NCI-H2081 (cell line): ENCODE measurements at places on chromosomes 3 and 15.

- DNase-seq, result no peak
Measured at GRCh38 chr3:85605066-85605465, 646.3 kb downstream of the CADM2 start.

GRCh38 chr3:44885618-44886017 lies 11.2 kb downstream of the TGM4 start:
- no peak for DNase-seq

DNA sequence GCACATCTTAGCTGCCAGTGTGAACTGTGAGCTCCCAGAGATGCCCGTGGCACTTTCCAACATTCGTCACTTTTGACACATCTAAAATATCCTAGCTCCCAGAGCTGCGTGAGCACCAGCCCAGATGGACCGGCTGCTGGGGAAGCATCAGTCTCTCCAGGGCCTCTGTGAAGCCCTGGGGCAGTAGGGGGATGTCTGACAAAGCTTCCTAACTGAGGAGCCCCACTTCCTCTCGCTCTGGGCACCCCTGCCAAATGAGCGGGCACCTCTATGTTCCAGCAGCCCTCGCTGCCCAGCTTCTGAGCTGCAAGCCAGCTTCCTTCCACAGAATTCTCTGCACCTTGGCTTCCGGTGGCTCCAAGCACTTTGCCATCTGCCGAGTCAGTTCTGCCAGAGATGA lies 91.1 kb downstream of the LIPC start:
- DNase-seq, result no peak

DNA sequence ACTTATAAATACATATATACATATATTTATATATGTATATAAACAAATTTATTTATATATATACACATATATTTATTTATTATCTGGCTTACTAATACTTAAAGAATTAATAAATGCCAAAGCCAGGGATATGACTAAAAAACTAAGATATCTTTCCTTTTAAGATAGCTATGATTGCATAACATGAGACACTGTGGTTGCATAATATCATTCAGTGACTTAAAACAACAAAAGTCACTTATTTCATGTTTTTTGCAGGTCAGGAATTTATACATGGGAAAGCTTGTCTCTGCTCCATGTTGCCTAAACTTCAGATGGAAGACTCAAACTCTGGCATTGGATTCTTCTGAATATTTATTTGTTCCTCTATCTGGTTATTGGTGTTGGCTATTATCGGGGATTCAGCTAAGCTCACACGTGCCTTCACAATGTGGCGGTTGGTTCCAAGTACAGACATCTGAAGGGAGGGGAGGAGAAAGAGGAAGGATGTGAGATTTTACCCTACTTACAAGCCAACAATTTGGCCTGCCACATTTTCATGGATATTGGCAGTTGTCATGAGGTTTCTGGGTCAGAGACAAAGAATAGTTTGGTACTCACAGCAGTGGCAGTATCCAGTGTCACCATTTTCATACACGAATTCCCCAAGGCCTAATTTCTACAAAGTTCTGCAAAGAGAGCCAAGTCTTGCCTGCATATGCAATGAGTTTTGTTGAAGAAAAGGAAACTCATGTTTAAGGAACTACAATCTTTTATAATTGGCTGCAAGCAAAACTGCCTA lies 381.6 kb downstream of the EPHA3 start:
- no peak for DNase-seq

DNA sequence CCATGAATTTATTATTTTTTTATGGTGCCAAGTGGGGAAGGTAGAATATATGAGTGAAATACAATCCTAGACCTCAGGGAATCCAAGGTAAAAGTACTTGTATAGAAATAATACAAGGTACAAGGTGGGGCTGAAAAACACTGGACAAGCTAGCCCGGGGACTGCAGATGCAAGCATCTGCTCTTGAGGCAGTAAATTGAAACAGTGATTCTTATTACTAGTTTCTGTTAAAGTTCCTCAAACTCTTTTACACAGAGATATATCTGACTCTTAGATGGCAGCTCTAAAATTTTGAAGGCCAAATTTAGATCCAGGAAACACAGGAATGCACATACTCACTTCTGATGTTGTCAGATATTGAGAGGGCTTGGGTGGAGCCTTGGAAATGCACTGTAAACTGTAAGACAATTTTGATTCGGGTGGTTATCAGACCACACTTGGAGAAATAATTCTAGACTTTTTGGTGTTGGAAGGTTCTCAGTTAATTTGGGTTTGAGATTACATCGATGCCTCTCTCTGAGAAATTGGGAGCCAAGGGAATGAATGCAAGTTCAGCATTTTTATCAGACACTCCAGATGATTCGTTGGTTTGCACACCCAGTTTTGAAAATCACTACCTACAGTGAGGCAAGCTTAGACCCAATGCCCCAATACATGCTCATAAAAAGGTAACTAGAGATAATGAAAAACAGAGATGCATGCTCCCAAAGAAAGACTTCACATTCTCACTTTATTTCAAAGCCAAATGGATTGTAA lies 7.3 kb downstream of the TP63 start:
- no peak for DNase-seq

DNA sequence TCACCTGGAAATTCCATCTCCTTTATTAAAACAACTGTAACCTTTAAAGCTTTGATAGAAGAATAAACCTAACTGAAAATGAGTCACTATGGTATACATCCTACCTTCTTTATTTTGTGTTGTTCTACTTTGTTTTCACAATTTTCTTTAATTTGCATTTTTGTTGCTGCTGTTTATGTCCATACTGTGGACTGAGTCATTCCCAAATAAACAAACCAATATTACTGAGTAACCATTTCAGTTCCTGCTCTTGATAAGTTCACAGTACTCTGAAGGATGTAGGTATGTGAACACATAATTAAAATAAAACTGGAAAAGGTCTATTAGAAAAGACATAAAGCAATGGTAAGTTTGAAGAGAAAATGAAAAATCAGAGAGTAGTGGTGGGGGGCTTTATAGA lies 528.5 kb upstream of the GOLIM4 start:
- no peak for DNase-seq

DNA sequence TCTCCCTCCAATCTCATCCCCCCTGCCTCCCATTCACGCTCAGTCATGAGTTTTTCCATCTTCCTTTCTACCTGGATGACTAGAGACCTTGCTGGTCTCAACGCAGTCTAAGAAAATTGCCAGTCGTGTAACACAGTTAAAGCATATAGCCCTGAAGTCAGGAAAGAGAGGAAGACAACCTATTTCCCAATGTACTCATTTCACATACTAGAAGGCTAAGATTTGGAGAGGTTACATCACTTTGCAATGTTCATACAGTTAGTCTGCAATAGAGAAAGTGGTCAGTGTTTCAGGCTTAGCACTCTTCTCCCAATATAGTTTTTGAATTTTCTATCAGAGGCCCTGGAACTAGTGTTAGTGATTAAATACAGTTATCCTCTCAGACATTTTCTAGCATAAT lies 278.6 kb downstream of the EDEM1 start:
- DNase-seq, result no peak

- no peak for DNase-seq
Measured at GRCh38 chr3:55873523-55874254, 386.6 kb upstream of the WNT5A start.

- no peak for DNase-seq
Measured at GRCh38 chr3:22585911-22586310, 617.2 kb upstream of the UBE2E2 start.

GRCh38 chr3:61628636-61629035 lies 67.3 kb downstream of the PTPRG start:
- no peak for DNase-seq

- DNase-seq, result no peak
Measured at GRCh38 chr3:182524711-182525401, 268.4 kb upstream of the ATP11B start.

DNA sequence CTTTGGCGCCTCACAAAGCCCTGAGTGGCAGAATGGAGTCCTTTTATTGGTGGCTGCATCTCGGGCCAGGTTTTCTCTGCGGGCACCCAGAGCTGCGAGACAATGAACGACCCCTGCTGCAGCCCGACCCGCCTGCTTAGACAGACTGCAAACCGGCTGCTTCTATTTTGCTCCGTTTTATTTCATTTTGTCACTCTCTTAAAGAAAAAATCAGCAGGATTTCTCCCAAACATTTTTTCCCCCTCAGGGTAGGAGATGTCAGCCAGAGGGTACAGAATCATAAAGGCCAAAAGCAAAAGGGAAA lies 64.8 kb downstream of the OXNAD1 start:
- no peak for DNase-seq

- DNase-seq, result no peak
Measured at GRCh38 chr3:5149306-5149880, 27.3 kb downstream of the ARL8B start.

DNA sequence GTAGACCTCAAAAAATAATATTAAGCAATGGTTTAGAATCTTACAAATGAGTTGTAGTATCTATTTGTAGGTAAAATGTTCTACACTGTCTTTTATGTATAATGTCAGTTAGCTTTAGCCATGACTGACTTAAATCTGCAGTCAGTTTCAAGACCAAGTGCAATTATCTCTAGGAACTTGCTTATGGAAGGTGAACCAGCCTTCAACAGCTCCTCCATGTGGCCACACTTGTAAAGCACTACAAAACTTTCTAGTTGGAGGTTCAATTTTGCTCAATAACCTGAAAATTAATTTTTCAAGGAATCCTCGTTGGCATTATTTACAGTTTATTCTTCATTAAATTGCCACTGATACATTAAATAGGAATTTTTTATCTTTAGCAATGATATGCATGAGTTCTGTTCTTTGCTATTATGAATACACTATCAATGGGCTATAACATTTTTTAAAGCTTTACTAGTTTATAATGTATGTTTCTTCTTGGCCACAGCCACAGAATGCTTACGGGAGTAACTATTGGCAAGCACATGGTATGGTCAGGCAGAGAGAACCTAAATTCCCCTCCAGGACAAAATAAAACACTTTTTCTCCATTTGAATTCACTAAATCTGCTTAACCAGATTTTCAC lies 315.3 kb upstream of the UBE2E2 start:
- peak; percentile 32 for DNase-seq

DNA sequence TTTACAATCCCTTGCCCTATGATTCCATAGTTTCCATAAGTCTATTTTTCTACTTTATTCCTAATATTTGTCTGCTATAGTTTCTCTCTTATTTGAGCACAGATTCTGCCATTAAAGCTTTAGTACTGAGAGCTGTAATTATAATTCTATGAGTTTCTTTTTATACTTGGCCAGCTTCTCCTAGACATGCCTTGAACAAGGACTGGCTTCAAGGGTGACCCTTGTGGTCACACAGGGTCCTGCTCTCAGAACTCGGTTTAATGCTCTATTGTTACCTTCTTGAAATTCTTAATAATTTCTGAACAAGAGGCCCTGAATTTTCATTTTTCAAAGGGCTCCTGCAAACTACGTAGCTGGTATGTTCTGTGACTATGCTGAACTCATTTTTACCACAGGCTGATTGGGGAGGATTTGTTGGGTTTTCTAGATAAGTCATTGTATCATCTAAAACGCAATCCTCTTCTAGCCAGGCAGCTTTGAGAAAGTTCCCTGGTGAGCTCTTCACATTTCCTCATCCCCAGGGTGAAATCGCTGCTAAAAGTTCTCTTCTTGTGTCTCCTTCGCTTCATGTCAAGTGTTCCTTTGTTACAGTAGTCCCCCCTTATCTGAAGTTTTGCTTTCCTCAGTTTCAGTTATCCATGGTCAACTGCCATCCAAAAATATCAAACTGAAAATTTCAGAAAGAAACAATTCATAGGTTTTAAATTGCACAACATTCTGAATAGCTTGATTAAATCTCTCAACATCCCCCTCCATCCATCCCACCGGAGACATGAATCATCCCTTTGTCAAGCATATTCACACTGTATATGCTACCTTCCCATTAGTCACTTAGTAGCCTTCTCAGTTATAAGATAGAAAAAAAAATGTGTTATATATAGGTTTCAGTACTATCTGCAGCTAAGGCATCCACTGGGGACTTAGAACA lies 12.6 kb upstream of the PLCL2 start:
- no peak for DNase-seq

DNA sequence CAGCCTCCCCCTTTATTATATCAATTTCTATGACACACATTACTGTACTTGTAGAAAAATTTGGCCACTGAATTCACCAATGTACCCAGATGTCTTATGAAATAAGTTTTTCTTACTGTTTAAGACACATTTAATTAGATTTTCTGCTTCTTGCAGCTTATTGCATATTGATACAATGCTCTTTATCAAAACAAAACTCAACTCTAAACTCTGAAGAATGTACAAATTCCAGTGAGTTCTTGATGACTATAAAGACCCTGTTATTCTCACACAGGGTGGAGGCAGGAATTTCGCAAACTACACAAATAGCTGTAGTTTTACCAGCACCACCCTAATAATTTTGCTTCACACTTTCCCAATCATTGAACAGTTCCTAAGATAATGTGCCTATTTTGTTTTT lies 22.0 kb downstream of the CMTM6 start:
- DNase-seq, result no peak

- DNase-seq, result no peak
Measured at GRCh38 chr3:52433328-52433995, 11.4 kb downstream of the SEMA3G start.

- no peak for DNase-seq
Measured at GRCh38 chr15:39511000-39511915, 69.6 kb upstream of the THBS1 start.

GRCh38 chr3:6734395-6734746 lies 126.5 kb upstream of the GRM7 start:
- DNase-seq, result no peak

DNA sequence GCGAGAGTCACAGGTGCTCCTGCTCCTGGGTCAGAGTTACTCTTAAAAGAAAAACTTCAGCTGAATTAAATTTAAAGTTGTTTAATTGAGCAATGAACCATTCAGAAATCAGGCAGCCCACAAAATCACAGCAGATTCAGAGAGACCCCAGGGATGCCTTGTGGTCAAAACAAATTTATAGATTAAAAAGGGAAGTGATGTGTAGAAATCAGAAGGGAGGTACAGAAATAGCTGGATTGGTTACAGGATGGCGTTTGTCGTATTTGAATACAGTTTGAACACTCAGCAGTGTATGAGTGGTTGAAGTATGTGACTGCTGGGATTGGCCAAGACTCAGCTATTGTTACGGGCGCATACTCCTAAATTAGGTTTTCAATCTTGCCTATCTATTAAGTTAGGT lies 58.6 kb downstream of the UACA start:
- DNase-seq, result no peak
